ENCODE measurements at places on chromosomes 12 and 14.

- DNase-seq: no peak
Observed at GRCh38 chr12:128929057-128929456, 75.8 kb downstream of the GLT1D1 start.

DNA sequence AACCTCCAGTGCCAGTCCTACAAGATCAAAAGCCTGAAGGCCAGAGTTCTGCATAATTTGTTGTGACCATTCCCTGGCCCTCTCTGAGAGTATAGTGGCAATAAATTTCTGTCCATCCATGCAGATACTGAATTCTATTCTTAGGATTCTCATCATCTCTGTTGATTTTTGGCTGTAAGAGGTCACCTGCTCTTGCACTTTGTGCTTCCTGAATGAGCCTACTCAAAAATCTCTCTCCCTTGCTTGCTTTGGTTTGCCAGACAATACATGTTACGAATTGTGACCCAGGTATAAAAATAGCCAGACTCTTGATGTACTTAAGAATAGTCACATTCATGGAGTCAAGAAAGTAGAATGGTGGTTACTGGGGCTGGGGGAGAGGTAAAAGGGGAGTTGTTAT is 16.7 kb downstream of the ZNF664 start:
- DNase-seq: no peak

GRCh38 chr14:91142214-91142668 is 28.4 kb downstream of the DGLUCY start:
- no peak for DNase-seq

DNA sequence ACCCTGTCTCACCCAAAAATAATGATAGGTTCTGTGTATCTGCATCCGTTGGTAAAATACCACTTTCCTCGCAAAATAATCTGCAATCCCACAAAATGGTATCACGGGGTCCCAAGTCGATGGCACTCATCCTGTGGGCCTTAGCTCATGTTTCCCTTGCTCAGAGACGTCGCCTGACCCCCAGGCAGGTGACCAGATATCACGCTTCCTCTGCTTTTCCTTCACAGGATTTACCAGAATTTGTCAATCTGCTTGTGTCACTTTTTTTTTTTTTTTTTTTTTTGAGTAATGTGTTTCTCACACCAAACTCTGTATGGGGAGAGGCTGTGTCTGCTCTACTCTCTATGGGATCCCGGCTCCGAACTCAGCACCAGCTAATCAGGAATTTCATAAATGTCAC is 162.7 kb downstream of the PRKCH start:
- no peak for DNase-seq

DNA sequence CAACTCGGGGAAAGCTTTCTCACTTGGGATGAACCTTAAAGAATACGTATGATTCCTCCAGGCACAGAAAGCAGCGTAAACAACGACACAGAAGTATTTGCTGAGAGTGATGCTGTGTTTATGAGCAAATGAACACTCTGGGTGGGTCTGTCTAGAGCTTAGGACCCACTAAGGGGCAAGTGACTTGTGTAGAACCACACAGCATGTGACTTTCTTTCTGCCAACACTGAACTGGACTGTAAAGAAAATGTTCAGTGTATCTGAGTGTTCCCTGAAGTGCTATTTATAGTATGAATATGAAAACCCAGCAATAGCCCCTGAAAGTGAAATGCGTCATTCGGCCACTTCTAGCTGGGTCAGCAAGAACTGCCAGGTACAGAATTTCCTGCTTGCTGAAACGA is 78.5 kb downstream of the ST8SIA1 start:
- DNase-seq: no peak

DNA sequence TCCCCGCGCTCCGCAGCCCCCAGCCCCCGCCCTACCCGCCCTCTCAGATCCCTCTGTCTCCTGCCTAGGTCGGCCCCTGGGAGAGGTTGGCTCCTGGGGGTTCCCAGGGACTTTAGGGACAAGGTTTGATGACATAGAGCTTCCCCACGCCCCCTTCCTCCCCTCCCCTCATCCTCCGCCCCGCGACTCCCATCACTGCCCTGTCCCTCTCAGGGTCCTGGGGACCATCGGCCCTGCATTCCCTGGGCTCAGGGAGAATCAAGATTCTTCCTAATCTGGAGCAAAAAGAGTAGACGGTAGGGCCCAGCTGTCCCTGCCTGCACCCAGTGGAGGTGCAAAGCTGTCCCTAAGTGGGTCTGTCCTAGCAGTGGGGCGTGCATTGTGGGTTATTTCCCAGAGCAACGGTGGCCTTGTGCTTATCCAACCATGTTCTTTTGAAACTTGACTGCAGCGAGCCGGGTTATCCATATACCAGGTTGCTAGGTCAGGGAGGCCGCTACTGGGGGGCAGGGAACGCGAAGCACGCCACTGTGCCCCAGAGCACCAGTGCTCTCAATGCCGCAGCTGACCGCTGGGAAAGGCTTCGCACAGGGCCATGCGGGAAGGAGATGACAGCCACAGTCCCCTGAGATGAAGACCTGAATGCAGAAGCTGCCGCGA is 124.4 kb upstream of the PRMT8 start:
- DNase-seq: no peak

DNA sequence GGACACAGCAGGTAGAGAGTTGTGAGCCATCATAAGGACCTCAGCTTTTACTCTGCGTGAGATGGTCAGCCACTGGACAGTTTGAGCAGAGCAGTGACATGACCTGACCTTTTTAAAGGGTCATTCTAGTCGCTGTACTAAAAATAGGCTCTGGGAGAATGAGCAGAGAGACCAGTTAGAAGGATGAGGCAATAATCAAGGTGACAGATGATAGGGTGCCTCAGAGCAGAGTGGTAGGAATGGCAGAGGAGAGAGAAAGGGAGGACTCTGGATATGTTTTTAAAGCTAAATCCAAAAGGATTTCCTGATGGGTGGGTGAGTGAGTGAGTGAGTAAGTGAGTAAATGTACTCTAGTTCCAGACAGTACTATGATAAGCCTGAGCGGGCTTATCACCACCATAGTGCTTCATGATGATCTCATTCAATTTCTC is 83.6 kb upstream of the ARHGAP5 start:
- DNase-seq: no peak

GRCh38 chr12:45285717-45286116 is 69.8 kb downstream of the ANO6 start:
- DNase-seq: no peak

- DNase-seq: no peak
Observed at GRCh38 chr14:29895591-29896083, 32.0 kb downstream of the PRKD1 start.

DNA sequence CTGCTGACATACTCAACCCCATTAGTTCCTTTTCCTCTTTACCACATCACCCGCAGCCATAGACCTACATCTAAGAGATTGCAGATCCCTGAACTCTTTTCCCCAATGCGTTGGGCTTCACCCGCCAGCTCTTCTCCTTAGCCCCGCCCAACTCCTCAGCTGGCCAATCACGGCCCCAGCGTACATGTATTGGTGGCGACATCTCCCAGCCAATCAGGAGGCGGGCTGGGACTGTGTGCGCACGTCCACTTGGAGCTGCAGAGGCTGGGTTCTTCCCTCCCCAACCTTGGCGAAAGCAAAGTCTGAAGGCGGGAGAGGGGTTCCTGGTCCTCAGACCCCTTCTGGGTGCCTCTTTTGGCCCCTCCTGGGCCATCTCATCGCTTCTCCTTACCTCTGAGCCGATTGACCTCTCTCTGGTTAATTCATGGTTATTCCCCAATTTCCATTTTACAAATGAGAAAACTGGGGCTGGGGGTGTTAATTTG is 11.0 kb downstream of the PDE1B start:
- DNase-seq: peak; percentile 75

DNA sequence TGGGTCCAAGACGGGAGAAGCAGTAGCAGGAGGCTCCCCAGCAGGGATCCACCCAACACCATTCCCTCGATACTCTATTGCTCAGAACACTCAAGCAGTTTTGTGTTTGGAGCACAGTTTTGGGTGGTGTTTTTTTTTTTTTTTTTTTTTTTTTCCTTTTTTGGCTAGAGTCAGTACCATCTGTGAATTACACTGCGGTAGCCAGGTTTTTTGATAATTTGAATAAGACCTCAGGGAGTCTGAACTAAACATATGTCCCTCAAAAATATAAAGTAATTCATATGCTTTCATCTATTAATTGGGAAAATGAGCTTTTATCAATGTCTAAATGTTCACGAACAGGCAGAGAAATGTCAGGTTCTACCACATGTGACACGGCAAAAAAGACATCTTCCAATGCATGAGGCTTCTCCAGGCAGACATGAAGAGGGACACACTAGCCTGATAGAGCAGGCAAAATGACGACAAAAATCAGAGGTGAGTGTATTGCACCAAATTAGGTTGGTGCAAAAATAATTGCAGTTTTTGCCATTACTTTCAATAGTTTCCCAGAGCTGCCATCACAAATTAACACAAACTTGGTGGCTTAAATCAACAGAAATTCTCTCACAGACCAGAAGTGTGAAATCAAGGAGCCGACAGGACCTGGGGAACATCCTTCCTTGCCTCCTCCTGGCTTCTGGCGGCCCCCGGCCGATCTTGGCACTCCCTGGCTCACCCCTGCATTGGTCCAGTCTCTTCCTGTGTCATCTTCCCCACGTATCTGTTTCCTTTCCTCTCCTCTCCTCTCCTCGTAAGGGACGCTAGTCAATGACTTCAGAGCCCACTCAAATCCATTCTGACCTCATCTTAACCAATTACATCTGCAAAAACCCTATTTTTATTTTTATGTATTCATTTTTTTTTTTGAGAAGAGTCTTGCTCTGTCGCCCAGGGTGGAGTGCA is 33.9 kb downstream of the FOXN3 start:
- DNase-seq: no peak

- DNase-seq: no peak
Observed at GRCh38 chr12:110282300-110282860, 1.3 kb downstream of the ATP2A2 start.

GRCh38 chr12:48671231-48671856 is 10.7 kb downstream of the KANSL2 start:
- no peak for DNase-seq

GRCh38 chr12:2627076-2627834 is 167.5 kb upstream of the FKBP4 start:
- no peak for DNase-seq

- DNase-seq: no peak
Observed at GRCh38 chr14:24888532-24888931, 161.4 kb downstream of the STXBP6 start.
